ENCODE measurements at places on chromosomes 6 and 20.

- DNase-seq, result no peak
These were observed 210.3 kb downstream of the PREX1 start for GRCh38 chr20:48617481-48617880.

- peak; percentile 76 for DNase-seq
These were observed 106.6 kb downstream of the TRIM27 start for GRCh38 chr6:28816909-28817807.

DNA sequence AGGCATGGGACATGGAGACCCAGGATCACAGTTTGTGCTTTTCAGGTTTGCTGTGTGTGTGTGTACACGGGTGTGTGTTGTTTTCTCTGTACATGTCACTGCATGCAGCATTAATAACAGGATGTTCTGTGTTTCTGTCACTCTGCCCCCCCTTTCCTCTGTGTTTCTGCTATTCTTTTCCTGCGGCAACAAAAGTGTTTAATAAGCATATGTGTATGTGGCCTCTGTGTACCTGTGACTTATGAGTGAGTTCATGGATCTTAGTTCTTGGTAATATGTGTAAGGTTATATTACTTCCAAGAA, 9.8 kb downstream of the SYNGAP1 start:
- no peak for DNase-seq

GRCh38 chr20:8530022-8530421, 398.0 kb downstream of the PLCB1 start:
- DNase-seq, result no peak

DNA sequence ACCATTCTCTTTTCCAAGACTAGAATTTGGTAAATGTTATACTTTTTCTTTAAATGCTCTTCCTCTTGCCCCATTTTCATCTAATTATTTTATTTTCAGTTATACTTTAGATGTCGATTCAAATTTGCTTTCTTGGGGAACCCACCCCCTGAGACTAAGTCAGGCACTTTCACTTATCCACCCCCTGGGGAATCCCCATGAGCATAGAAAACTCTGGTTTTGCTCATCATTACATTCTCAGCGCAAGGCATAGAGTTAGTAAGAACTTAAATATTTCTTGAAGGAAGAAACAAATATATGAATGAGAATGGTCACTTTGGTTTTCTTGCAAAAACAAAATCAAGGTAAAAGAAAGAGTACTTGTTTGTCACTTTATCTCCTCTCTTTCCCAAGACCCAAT, 25.1 kb upstream of the HSF2 start:
- DNase-seq, result no peak

GRCh38 chr6:144722154-144722737, 437.1 kb downstream of the UTRN start:
- no peak for DNase-seq

- DNase-seq, result no peak
These were observed 186.2 kb upstream of the CST7 start for GRCh38 chr20:24762791-24763350.

DNA sequence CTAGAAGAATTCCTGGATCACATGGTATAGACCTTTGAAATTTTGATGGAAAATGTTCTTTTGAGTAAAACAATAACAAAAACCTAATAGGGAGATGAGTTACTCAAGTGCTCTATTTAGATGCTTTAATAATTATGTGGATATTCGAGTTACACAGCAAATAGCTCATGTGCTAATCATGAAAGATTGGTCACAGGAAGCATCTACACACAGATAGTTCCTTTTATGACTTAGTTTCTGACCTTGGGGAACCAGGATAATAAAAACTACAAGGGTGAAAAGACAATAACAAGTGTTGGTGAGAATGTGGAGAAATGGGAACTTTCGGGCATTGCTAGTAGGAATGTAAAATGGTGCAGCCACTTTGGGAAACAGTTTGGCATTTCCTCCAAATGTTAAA, 19.7 kb downstream of the UBE2V1 start:
- no peak for DNase-seq

DNA sequence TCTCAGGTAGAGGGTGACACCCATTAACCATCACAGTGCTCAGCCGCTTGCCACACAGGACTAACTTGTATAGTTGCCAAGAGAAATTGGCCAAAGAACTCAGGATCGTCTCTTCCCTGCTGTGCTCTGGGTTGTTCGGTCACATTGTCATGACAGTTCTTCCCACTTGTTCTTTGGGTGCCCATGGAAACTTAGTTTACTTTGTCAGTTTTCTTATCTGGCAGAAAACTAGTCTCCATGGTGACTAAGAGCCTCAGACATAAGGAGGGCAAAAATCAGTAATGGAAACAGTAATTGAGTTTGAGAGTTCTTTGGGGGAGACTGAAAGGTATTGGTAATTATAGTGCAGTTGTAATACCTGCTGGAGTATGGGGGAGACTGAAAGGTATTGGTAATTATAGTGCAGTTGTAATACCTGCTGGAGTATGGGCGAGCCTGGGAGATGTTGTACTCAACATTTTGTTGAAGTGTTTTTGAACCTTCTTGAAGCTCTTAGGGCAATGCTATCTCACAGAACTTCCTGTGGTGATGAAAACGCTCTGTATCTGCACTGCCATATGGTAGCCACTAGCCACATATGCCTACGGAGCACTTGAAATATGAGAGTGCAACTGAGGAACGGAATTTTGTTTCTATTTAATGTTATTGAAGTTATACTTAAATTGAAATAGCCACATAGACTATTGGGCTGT, 95.2 kb upstream of the HDGFL1 start:
- DNase-seq, result peak; percentile 63

DNA sequence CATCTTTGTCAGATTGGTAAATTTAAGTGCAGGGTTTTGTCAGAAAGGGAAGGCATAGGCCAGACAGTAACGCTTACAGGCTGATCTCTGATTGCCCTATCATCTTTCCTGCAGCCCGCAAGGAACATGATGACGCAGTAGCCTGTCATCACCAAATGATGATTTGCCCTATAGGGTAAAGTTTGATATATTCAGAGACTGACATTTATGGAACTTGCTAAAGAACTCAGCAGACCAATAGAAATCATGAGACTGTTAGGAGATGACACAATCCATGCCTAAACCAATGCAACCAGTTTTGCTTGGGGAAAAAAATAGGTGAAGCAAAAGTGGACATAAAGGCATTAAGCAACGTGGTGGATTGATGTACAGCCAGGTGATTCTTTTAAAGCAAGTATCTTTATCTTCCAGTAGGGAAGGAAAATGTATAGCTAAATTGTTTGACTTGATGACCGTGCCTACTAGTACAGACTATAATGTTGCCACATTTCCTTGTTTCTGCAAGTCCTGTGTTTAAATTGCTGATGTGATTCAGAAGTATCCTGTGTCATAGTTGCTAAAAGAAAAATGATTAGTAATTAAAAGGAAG, 2.4 kb downstream of the NUS1 start:
- no peak for DNase-seq

DNA sequence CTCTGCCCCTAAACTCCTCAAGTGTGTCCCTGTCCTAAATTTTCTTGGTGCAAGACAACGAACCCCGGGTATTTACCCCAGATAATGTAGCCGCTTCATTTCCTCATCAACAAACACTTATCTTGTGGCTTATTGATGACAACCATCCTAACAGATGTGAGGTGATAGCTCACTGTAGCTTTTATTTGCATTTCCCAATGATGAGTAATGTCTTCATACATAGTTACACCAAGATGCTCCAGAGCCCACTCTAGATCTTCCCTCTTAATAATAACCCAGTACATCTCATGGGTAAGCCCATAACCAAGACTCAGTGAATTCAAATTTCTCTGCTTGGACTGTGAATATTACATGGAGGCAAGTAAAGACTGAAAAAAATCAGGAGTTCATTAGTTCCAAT, 48.2 kb upstream of the BEND6 start:
- no peak for DNase-seq

DNA sequence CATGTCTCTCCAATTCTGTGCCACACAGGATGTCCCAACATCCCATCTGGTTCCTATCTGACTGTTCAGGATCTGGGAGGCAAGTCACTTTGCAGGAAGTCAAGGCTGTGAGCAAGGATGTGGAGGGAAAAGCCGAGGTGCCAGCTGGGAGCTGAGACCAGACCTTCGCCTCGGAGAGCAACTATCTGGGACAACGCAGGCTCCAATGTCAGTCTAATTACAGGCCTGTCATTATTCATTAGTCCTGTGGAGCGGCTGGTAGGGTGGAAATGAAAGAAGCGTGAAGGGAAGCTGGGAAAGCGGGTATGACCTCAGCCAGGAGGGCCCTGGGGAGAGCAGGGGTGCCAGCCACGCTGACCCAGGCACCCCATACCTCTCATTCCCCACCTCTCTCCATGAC, 147.3 kb downstream of the UNC5CL start:
- DNase-seq, result no peak

DNA sequence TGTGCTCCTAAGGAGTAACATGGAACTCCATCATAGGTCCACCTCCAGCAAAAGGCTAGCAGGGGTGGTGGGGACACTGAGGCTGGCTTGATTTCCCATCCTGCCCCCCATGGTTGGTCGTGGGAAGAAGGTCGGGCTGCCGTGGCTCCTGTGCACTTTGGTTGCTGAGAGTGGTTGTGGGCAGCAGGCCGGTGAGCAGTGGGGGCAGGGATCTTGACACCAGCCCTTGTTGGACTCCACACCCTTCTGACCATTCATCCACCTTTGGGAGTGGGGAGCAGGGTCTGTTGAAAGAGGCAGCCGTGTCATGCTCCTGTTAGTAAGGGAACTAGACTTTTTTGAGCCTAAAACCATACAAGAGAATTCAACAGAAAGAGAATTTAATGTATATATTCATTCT, 175.2 kb downstream of the ARID1B start:
- DNase-seq, result no peak

DNA sequence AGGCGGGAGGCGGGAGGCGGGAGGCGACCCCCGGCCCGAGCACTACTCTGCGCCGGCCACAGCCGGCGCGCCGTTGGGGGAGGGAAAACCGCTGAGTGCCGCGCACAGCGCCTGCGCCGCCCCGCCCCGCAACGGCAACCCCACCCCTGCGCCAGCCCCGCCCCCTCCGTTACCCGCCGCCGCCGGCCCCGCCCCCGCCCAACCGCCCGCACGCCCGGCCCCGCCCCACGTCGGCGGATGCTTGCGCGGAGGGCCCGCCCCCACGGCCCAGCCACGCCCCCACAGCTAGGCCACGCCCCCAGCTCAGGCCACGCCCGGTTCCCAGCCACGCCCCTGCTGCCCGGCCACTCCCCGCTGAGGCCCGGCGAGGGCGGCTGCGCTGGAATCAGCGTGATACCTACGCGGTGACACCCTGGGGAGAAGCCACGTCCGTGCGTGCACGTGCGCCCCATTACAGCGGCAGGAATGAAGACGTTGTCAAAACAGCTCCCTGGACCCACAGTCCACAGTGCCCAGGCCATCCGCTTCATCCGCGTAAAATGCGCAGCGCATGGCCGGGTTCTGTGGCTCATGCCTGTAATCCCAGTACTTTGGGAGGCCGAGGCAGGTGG, at the start of gene TCFL5:
TCFL5 (minus strand) TSS at position 97 of the 611 bp plus-strand sequence. CDS start 152 bp downstream, outside the sequence.
- DNase-seq, result peak; percentile 78

GRCh38 chr20:44398335-44398734, 42.8 kb downstream of the HNF4A start:
- no peak for DNase-seq

GRCh38 chr6:169654598-169655391, 47.0 kb downstream of the WDR27 start:
- peak; percentile 11 for DNase-seq

GRCh38 chr6:75076009-75076408, 129.8 kb downstream of the COL12A1 start:
- no peak for DNase-seq

- DNase-seq, result no peak
These were observed 144.2 kb downstream of the PACRG start for GRCh38 chr6:162871966-162872365.

- no peak for DNase-seq
These were observed 74.4 kb downstream of the DOK5 start for GRCh38 chr20:54549658-54550326.

- DNase-seq, result peak; percentile 90
These were observed 22.4 kb upstream of the SLC9A8 start for GRCh38 chr20:49790077-49790798.

- DNase-seq, result no peak
These were observed 417.4 kb downstream of the TBC1D32 start for GRCh38 chr6:120916844-120917243.

GRCh38 chr6:158706369-158706982, 56.6 kb downstream of the SYTL3 start:
- DNase-seq, result peak; percentile 21

DNA sequence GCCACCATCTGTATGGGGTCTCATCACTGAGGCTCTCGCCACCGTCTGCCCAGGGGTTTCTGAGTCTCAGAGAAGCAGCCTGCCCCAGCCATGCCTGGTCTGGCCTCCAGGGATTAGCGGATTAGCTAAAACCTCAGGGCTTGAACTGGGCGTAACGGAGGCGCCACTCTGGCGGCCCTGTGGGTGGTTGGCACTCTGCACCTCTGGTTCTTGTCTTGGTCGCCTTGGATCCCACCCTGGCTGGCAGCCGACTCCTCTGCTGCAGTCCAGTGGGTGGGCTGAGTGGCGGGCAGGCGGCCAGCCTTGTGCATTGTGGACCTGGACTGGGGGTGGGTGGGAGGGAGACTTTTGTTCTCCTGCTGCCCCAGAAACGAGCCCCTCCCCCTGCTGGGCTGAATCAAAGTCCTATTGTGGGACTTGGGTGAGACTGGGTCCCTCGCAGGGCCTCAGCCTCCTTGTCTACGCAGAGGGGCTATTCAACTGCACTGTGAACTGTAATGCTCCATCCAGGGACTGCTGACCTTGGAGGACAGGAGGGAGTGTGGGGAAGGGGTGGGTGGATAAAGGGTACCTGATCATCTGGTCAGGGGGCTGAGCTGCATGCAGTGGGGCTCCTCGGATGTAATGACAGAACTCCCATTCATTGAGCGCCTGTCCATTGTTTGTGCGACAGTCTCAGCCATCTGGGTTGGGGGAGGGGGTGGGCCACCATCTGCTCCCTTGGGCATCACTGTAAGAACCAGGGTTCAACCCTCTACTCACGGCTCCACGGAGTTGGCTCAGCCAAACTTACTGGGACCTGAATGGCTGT, 23.9 kb downstream of the SUN5 start:
- no peak for DNase-seq

DNA sequence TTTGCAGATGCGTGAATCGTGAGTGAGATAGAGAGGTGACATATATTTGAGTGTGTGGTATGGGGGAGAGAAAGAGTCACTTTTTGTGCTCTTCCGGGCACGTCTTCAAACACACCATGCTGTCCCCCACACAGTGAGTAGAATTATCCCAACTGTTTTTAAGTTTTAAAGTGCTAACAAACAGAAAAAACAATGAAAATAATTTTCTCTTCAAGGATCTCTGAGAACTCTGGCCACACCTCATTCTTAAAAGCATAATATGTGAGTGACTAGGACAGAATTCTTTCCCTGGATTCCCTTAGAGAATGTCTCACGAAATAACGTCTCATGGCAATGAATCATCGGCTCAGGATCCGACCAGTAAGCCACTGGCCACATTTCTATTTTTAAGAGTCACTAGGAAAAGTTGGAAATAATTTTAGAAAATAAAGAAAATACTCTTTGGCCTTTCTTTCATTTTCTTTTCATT, 235.7 kb upstream of the ZNF217 start:
- DNase-seq, result no peak

DNA sequence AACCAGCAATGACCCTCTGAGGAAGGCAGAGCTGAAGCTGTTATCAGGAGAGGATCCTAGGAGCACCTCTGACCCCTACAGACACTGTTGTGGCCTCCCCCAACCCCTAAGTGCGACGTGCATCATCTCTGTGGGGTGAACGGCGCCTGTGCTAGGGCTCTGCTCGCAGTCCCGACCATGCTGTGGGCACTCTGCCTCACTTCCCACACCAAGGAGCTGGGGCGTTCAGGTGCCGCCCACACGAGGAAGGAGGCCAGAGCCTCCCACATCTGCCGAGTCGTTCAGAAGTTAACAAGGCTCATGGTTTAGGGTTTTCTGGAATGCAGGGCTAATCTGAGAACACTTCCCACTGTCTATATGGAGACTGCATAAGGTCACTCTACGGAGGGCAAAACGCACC, 62.1 kb downstream of the GINS1 start:
- DNase-seq, result no peak

All from CMK (cell line).